ENCODE measurements at places on chromosomes 3 and 15.

DNA sequence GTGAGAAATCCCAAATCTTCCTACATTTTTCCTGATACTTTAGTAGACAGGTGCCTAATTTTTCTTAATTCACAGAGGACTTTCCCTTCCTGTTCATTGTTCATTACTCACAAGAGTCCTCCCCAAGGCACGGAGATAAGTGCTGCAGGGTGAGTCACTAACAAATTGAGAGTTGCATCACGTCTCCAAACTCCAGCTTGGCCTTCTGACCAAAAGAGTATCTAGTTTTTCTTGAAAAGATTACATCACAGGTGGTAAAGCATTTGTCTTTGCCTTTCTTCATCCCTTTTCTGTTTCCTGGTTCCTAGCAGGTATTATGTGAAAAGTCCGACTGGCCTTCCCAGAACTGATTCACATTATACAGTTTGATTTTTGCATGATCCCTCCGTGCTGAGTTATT lies 24.9 kb upstream of the RASGRP1 start:
- no peak for DNase-seq

GRCh38 chr3:40451551-40451950 lies 5.6 kb upstream of the RPL14 start:
- no peak for DNase-seq

DNA sequence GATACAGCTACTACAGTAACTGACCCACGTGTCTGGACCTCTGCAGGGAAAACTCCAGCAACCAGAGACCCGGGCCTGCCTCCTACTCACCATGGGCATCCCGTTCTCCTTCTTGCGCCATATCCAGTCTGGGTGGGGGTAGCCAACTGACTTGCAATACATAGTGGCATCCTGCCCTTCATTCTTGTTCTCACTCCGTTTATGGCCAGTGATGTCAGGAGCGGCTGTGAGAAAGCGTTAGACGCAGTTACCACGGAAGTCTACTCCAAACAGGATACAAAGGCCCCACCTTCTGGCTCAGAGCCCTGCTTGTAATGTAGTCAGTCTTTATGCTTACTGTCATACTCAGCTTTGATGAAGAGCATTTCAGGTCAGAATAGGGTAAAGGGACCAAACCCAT lies 59.6 kb downstream of the NPTN start:
- no peak for DNase-seq

DNA sequence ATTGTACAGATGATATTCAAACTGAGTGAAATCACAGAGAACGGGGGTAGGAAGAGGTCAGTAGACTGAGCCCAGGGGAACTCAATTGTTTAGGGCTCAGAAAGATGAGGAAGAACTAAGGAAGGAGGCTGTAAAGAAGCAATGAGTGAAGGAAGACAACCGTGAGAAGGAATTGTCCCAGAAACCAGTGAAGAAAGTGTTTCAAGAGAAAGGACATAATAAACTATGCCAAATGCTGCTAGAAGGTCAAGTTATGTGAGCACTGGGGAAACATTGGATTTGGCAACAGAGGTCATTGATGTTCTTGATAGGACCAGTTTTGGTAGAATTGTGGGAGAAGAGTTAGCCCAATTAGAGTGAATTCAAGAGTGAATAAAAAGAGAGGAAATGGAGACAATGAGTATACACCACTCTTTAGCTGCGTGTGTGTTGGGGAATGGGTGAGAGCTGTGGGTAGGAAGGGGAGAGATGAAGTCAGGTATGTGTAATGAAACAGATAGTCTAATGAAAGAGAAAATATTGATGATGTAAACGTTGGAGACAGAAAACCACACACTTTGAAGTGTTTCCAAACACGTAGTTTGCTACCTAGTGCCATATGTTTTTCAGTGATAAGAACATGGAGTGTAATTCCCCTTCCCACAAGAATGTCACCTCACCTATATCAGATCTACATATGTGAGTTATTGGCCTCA lies 42.5 kb upstream of the MME start:
- DNase-seq, result no peak

GRCh38 chr3:168512802-168513201 lies 417.1 kb upstream of the GOLIM4 start:
- no peak for DNase-seq

DNA sequence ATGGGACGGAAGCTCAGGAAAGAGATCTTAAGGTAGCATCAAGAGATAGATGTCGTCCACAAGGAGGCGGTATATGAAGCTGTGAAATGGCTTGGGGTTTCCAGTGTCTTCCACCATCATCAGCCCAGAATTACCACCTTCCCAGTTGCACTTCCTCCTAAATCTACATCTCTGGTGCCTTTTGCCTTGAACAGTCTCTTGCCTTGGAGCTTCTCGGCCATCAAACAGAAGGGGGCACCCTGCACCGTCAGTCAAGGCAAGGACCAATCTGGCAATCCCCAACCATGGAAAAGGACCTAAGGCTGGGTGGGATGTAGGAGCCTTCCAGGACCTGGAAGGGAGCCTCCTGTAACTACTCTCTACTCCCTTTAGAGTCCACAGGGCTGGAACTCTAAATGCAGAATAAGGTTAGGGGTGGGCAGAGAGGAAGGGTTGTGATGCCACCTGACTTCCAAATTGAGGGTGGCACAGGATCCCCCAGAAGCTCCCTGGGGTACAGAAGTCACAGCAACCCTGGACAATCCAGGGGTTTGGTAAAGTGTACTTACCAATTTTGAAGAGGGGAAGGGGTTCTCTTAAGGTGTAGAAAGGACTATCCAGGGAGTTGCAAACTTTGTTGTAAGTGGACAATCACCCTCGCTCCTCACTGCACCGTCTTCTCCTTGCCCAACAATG lies 1.0 kb upstream of the RYR3 start:
- DNase-seq, result no peak

DNA sequence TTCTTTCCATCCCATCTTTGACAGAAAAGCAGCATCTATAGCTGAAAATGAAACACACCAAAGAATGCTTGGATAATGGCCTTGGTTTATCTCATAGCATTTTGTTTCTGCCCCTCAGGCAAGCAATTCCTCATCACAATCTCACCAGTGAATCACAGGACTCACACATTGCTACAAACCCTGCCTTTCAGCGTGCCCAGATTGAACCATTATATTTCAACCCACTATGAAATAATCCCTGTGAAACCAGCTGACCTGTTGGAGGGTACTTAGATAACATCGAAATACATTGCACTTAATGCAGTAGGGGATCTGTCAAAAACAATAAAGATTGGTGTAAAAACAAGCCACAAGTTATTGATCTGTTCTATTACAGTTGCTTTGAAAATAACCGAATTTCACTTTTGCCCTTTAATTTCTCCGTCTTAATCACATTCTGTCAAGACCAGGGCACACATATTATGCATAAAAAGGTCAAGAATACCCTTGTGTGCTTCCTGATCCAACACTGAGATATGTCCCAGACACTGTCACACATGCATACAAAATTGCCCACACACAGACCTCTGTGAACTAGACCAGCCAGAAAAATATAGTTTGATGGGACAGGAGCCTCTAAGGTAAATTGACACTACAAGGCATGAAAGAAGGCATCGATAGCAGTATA lies 839.8 kb downstream of the NTRK3 start:
- DNase-seq, result no peak

- no peak for DNase-seq
Observed at GRCh38 chr3:121834157-121834670, 646 bp downstream of the IQCB1 start.

GRCh38 chr3:123422457-123422856 lies 26.4 kb downstream of the ADCY5 start:
- no peak for DNase-seq

DNA sequence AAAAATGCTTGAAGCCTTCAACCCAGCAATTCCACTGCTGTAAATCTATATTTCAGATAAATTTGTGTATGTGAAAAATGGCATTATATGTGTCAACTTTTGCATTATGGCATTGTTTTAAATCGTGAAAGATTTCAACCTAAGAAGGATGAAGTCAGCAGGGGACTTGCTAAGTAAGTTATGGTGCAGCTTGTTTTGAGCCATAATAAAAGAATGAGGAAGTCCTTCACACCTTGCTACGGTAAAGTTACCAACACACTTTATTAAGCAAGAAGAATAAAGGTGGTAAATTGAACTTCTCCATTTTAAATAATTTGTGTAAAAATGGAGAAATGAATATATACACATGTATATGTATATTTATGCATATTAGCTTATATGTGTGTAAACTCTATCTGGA lies 371.4 kb downstream of the ROBO2 start:
- no peak for DNase-seq

GRCh38 chr3:69929019-69929418 lies 70.5 kb upstream of the SAMMSON start:
- no peak for DNase-seq

DNA sequence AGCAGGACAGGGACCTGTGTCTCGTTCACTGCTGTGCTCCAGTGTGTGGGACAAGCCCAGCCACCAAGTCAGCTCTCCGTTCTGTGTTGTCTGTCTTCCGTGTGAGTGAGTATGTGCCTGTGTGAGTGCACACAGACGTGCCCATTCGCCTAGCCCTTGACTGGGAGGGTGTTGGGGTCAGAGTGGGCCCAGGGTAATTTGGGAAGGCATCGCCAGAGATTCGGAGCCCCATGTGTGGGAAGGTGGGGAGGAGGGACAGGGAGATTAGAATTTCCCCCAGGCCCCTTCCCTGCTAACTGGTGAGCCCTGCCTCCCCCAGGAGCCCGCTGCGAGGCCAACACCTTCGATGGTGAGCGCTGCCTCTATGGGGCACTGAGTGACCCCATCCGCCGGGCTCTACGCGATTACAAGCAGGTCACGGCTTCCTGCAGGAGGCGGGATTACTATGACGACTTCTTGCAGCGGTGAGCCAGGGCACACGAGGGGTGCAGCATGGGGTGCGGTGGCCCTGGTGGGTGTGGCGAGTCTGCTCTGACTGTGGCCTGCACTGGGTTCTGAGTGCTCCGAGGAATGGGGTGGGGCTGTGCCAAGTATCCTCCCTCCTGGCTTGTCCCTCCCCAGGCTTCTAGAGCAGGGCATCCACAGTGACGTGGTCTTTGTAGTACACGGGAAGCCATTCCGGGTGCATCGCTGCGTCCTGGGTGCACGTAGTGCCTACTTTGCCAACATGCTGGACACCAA lies 3.1 kb downstream of the ABTB1 start:
- no peak for DNase-seq

- no peak for DNase-seq
Observed at GRCh38 chr3:141151439-141151838, 80.2 kb upstream of the PXYLP1 start.

- DNase-seq, result no peak
Observed at GRCh38 chr15:91393186-91393585, 293.1 kb downstream of the SV2B start.

DNA sequence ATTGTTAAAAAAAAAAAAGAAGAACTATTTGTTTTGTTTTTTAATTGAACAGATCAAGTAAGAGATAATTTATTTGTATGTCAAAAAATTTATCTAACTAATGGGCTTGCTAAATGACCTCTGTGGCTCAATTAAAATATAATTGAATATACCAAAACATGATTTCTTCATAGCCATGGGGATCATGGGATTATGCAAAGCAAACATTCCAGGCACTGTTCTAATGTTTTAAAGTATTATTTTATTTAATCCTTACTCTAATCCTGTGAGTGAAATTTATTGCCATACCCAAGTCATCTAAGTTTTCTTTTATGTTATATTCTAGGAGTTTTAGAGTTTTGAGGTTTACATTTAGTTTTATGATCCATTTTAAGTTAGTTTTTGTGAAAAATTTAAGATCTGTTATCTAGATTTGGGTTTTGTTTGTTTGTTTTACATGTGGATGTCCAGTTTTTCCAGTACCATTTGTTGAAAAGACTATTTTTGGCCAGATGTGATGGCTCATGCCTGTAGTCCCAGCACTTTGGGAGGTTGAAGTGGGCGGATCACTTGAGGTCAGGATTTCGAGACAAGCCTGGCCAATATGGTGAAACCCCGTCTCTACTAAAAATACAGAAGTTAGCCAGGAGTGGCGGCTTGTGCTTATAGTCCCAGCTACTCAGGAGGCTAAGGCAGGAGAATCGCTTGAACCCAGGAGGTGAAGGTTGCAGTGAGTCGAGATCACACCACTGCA lies 52.3 kb upstream of the CNOT10 start:
- DNase-seq, result no peak

DNA sequence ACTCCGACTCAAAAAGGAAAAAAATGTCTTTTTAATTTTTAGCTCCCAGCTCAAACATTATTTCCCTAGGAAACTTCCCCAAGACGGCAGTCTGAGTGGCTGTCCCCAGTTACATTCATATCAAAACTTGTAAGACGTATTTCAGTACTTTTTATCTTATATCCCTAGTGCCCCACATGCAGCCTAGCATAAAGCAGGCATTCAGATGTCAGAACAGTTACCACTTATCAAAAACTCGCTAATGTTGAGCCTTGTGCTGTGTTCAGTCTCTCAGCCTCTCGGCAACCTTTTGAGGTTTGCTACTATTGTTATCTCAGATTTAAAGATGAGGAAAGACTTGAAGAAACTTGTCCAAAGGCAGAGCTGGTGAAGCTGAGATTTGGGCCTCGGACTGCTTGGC lies 6.6 kb upstream of the SELENOS start:
- no peak for DNase-seq

DNA sequence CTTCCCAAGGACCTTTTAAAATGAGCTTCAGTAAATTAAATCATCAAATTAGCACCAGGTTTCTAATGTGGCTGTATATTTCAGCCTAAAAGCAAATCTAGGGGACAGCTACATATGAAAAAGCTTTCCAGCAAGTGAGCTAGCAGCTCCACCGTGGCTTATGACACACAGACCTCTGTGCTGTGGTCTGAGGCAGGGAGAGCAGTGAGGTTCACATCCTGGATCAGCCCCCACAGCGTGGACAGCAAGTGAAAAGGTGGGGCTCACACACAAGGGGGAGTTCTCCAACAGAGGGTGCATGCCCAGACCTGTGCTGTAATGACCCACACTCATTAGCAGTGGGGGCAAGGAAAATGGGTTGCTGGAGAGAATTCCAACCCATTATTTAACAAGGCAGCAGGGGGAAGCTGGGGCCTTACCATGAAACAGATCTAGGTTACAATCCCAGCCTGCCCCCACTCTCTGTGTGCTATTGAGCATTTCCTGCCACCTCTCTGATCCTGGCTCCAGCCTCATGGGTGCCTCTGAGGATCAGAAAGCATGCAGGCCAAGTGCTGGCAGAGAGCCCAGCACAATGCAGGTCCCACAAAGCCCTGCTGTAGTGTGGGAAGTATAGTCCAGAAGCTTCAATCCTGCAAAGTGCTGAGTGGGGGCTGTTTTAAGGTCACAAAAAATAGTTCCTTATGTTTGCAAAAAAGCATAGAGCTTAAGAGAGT lies 48.2 kb downstream of the RASGRF1 start:
- no peak for DNase-seq

GRCh38 chr3:172511783-172512762 lies 11.2 kb downstream of the TNFSF10 start:
- DNase-seq, result no peak

DNA sequence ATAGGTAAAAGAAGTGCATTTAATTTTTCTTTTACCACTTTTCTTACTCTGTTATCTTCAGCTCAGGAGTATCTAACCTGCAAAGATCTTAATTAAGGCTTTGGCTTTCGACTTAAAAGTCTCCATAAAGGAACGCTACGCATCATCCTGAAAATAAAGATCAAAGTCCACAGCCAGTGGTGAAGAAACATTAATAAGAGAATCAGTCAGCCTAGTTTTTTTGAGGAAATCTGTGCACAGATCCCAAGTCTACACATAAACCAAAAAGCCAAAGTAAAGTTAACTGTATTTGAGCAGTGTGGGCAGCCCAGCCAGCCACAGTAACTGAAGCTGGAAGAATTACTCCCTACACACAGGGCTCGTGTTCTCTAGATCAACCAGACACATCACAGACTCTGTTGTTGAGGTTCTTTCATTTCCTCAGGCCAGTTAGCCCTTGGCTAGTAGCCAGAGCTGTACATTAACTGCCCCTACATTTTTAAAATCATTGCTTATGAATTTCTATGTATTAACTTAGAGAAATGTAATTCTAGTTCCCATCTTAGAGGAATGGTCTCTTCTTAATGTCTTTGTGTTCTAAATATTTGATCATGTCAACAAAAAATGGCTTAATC lies 6.9 kb downstream of the LRRC2 start:
- DNase-seq, result no peak

Measured in NT2/D1 (cell line).